Metanephros (tissue), 2 donors: ENCODE measurements at places on chromosomes 5 and 9. TPM values are rescaled to one million over a fixed set of nuclear protein-coding genes. Genes with fewer than 3 reads are reported as not detected.

DMRTA1 gene
- 1.3 TPM for total RNA-seq

SCAI gene
- 21.7 TPM for total RNA-seq

BTNL8 gene
- 0.47 TPM for total RNA-seq

ARHGEF39 gene
- 2.9 TPM for total RNA-seq

SV2C gene
- total RNA-seq, result 0.18 TPM

PCDHGB1 gene
- 6.0 TPM for total RNA-seq
